Stimulated activated CD4-positive, alpha-beta T cell treated with anti-CD3 and anti-CD28 coated beads, TNF-alpha, amount 100 ng/mL, for 4 hours (primary cell): ENCODE measurements at places on chromosomes 2 and 18.

GRCh38 chr2:27212626-27213471, 781 bp upstream of the SLC5A6 start:
- peak; percentile 20 for DNase-seq

- no peak for DNase-seq
These were observed 278.3 kb downstream of the EIPR1 start for GRCh38 chr2:3099145-3099859.

DNA sequence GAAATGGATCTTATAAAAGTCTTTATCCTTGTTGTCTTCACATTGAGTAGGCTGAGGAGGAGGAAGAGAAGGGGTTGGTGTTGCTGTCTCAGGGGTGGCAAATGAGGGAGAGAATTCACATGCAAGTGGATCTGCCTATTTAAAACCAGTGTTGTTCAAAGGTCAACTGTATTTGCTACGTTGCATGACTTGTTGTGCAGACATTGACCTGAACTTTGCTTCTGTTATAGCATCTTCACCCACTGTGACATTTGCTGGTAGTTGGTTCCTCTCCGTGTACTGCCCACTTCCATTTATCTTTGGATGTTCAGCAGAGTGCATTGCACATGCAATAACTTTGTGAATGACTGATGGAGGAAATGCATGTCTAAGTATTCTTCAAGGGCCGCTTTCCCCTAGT, 228.6 kb upstream of the DPP10 start:
- DNase-seq: no peak

GRCh38 chr2:228949831-228950230, 321.3 kb downstream of the PID1 start:
- DNase-seq: no peak

GRCh38 chr18:8609659-8610458, 622 bp downstream of the RAB12 start:
- no peak for DNase-seq

DNA sequence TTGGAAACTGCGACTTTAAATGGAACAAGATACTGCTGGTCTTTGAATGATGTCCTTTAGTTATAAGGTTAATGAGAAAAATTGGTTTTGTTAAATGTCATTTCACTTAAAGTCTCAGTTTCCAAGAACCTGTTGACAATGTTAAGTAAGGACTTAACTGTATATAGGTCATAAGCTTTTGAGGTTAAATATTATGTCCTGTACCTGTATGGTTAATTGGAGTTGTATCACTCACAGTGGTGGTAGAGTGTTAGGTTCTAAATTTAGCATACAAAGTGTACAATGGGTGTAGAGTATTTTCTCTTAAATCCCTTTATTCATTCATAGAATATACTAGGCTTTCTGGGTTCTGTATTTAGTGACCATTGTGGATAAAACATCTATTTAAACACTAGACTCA, 110.2 kb downstream of the HAUS1 start:
- DNase-seq: no peak

- DNase-seq: no peak
These were observed 424.4 kb downstream of the DSEL start for GRCh38 chr18:67092141-67092540.

- DNase-seq: no peak
These were observed 997 bp upstream of the DRC1 start for GRCh38 chr2:26400723-26401122.

DNA sequence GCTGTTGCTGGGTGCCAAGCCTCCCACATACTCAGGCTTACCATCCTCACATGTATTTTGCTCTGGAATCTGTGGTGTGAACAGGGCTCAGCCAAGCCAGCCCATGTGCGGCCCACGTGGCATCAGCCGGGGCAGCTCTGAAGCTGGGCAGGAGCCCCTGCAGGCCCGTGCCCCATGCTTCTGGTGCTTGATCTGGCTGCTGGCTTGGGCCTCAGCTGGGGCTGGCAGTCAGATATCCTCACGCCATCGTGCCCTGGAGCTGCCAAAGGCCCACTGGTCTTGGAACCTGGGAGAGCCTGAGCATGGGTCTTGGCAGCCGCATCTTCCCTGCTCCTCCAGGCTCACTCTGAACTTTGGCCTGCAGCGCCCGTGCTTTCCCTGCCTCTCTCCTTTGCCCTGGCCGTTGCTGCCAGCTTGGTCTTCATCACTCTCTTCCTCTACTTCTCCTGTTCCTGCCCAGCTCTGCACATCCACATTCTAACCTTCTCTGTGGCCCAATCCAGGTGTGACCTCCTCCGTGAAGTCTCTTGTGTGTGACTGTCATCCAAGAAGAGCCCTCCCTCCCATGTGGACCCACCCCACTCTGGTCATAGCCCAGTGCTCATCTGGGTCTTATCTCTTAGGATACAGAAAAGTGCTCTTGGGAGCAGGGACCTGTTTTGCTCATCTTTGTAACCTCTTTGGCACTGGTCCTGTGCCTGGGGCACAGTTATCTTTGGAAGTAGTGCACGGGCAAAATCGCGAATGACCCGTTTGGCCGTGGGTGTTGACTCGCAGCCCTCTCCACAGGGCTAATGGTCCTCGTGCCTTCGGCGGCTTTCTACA, 116.1 kb downstream of the RNF144A start:
- DNase-seq: no peak

DNA sequence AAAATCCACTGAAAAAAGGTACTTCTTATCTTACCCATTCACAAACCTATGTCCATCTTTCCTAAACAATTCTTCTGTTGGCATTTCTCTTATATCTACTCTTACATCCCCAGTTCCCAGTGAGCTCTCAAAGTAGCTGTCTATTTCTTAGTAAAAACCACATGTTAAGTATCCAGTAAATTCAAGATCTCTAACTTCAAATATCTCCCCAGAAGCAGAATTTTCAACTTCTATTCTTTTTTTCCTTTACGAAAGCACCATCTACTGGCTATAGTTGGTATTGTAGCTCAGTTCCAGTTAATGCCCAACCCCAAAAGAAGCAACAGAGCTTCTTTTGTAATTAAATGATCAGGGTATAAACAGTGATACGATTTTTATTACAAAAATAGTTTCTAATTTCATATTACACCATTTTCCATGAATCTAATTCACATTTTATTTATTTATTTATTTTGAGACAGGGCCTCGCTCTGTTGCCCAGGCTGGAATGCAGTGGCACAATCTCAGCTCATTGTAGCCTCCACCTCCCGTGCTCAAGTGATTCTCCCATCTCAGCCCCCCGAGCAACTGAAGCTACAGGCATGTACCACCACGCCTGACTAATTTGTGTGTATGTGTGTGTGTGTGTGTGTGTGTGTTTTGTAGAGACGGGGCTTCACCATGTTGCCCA, 28.5 kb downstream of the HRH4 start:
- DNase-seq: no peak

- no peak for DNase-seq
These were observed 15.0 kb upstream of the OTX1 start for GRCh38 chr2:63035660-63036059.

- no peak for DNase-seq
These were observed 67.7 kb downstream of the NCK2 start for GRCh38 chr2:105812180-105813044.

DNA sequence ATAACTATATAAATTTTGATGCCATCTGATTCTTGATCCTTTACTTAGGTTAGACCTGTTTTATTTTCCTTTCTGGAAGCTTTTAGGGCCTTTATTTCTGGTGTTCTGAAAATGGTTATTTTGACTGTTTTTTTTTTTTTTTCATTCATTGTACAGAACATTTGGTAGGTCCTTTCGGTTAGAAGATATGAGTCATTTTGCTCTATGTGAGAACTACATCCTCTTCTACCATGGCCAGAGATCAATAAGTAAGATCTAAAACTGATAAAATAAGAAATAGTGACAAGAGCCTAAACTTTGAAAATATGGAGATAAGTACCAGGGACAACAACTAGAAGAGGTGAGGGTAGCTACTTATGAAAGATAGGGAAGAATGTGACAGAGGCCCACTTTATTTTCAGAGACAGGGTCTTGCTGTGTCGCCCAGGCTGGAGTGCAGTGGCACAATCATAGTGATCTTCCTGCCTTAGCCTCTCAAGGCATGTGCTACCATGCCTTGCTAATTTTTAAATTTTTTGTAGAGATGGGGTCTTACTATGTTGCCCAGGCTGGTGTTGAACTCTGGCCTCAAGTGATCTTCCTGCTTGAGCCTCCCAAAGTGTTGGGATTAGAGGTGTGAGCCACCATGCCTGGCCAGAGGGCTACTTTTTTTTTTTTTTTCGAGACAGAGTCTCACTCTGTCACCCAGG, 66.5 kb downstream of the EIF2AK3 start:
- DNase-seq: no peak

DNA sequence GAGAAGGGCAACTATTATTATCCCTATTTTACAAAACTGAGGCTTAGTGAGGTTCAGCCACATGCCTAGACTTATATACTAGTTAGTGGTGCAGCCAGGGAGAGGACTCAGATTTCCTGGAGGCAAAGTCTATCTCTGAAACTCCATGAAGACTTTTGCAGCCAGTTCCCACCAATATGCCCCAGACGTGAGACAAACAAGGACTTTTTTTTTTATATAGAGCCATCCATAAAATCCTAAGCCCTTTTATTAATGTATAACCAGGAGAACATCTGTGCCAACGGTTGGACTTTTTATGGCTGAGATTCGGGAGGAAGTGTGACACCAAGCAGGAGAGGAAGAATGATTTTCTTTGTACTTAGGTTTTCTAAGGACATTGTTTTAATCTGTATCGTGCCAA, 29.9 kb downstream of the LIPG start:
- no peak for DNase-seq

GRCh38 chr18:76499637-76500340, 4.7 kb upstream of the ZNF516 start:
- no peak for DNase-seq

GRCh38 chr2:219350710-219351221, 18.2 kb upstream of the RESP18 start:
- no peak for DNase-seq

GRCh38 chr2:159126432-159127022, 158.1 kb downstream of the TANC1 start:
- no peak for DNase-seq

DNA sequence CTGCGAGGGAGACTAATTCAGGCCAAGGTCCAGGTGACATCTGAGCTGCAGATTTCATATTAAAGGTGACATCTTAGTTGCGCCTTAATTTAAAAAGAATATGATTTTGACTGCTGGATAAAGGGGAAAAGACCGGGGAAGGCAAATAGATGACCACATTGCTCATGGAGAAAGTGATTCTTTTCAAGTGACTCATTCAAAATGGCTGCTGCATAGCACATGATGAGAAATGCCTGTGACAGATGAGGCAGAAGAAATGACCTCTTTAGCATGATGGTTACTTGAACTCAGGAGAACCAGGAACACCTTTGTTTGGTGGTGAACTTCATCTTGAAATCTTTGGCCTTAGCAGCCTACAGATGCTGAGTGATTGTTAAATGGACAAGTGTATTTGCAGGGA, 385.8 kb upstream of the TRIB2 start:
- no peak for DNase-seq

DNA sequence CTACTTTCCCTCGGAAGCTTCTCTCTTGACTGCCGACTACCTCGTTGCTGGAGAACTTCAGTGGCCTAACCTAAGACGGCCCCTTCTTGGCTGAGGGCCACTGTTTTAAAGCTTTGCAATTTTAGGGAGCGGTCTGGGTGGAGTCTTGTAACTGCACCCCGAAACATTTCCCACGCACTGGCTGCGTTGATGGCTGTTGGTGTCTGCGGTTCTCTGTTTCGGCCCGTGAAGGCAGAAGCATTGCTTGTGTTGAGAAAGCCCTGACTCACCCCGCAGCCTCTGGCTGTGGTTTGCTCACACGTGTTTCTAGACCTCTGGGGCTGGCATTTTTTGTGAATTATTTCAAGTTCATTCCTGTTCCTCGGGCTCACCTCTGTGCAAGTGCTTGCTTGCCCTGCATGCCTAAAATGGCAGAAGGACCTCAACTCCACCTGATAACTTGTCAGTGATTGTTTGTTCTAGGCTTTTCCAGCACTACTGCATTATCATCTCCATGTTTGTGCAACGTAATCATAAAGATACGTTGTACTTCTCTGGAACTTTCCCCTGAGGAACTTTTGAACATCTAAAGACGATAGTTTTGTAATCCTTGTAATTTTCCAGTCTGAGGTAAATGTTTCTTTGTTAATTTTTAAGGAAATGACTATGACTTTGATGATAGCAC, 94.2 kb upstream of the DLX2 start:
- DNase-seq: no peak

- DNase-seq: no peak
These were observed 214.4 kb upstream of the TMEM200C start for GRCh38 chr18:6109743-6110142.

GRCh38 chr2:196640031-196640548, 575 bp downstream of the CCDC150 start:
- no peak for DNase-seq

DNA sequence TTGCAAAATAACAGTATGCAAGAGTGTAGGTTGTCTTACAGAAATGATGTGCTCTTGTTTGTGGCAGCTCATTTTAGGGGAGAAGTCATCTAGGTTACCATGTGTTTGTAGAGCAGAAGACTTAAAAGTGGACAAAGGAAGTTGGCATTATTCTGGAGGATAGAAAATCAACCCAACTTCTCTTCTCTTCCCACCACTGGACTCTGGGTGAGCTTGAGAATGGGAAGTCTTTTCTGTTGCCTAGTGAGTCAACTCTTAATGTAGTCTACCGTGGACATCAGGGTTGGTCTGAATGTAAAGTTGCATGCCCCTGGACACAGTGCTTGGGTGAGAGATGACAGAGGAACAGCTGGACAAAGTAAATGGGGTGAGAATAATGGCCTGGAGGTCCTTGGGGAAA, 98.3 kb downstream of the FMNL2 start:
- no peak for DNase-seq

GRCh38 chr2:96955762-96956161, 30.6 kb downstream of the FAM178B start:
- no peak for DNase-seq

DNA sequence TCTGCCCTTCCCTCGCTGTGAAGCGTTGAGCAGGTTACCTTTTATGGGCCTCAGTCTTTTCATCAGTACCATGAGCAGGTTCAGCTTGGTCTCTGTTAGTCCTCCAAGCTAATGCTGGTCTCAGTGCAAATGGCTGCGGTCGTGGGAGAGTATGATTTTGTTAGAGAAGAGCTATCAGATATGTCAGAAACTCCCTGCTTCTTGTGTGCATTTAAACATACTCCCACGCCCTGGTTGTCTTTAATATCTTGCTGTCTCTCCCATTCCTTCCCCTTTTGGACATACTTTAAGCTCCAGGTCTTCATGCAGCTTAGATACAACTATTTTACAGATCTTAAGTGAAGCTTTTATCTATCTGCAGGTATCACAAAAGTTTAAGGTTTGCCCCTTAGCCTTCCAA, 62.9 kb downstream of the EFR3B start:
- DNase-seq: no peak

DNA sequence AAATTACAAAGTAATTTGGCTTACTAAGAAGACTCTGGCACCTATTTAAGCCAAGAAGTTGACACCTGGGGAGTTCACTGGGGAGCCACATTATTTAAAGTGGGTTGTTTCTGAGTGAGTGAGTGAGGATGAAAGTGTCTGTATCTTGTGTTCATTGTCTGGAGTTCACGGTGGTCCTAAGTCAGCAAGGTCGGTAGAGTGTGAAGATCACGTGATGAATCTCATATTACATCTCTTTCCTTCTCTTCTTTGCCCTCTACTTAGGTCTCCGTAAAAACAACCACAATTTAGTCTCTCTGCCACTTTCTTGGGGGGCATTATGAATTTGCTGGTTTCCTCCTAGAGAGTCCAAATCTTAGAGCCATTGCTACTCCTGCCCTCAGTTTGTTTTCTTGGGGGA, 67.8 kb downstream of the DIS3L2 start:
- no peak for DNase-seq
